H54 (cell line): ENCODE measurements at places on chromosomes 16 and 17.

DNA sequence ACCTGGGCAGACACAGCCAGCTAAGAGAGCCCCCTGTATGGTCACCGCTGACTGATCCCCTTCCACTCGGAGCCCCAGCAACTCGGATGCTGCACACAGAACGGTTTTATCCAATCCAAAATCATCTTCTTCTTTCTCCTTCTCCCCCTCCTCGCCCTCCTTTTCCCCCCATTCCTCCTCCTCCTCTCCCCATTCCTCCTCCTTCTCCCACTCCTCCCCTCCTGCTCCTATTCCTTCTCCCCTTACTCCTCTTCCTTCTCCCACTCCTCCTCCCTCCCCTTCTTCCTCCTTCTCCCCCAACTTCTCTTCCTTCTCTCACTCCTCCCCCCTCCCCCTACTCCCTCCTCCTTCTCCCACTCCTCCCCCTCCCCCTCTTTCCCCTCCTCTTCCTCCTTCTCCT is 30.4 kb upstream of the MEAK7 start:
- DNase-seq: no peak

DNA sequence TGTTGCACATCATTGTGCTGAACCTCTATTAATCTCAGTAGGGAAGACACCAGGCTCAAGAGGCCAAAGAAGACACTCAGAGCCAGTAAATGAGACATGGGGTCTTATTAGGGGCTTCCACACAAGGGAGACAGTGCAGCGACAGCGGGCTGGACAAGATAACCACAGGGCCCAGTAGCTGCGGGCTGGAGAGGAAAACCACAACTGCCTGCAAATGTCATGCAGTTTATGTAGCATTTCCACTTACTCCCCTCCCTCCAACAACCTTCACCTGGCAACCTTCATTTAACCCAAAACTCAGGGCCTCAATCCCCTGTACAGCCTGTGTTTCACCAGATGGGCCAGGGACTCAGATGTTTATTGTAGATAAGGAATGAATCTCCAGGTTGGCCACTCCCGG is 185.6 kb downstream of the UTP18 start:
- DNase-seq: no peak

DNA sequence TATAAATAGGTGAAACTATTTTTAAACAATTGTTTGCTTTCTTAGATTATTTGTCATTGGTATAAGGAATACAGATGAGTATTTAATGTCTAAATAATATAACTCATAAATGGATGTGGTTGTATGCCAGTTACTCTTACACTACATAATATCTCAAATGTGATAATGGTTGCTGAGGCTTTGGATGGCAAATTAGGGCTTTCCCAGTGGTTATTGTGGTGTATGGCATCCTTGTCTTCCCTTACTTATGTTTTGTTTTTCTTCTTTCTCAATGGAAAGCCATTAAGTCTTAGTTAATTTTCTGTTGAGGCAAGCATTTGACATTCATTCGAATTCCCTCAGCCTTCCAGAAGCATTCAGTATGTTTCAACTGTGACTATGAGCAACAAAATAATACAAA is 10.5 kb downstream of the OMG start:
- DNase-seq: no peak

DNA sequence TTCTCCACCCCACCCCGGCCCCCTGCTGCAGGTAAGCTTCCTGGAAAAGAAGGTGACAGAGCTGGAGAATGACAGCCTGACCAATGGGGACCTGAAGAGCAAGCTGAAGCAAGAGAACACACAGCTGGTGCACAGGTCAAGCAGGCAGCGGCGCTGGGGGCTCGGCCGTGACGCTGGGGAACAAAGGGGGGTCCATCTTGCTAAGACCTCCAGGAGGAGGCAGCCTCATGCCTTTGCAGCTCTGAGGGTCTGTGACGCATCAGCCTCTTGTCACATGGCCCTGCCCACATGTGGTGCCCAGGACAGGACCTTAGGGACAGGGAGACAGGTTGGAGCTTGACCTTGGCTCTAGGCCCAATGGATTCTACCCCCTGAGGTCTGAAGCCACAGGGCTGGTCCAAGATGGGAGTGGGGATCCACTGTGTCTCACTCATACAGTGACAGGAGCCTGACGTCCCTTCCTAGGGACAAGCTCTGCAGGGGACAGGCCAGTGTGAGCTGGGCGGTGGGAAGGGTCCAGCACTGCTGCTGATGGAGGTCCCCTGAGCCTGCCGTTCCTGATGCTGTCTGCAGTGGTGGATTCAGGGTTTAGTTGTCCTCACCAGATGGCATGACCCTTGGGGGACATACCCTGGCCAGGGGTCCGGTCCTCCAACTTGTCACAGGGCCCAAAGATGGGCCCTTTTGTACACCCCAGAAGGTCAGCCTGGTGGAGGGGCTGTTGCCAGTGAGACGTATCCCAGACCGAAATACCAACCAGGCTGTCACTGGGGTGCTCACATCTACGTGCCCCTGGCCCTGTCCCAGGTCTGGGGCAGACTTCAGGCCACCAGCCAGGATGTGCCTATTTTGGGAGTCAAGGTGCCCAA is 132.6 kb downstream of the RAB11FIP4 start:
- no peak for DNase-seq

- DNase-seq: no peak
These were observed 75.8 kb downstream of the PITPNC1 start for GRCh38 chr17:67452681-67453554.

- DNase-seq: peak; percentile 62
These were observed 24.5 kb downstream of the RCVRN start for GRCh38 chr17:9880582-9880999.

GRCh38 chr17:42023524-42024349 is 3.8 kb downstream of the NKIRAS2 start:
- DNase-seq: no peak

DNA sequence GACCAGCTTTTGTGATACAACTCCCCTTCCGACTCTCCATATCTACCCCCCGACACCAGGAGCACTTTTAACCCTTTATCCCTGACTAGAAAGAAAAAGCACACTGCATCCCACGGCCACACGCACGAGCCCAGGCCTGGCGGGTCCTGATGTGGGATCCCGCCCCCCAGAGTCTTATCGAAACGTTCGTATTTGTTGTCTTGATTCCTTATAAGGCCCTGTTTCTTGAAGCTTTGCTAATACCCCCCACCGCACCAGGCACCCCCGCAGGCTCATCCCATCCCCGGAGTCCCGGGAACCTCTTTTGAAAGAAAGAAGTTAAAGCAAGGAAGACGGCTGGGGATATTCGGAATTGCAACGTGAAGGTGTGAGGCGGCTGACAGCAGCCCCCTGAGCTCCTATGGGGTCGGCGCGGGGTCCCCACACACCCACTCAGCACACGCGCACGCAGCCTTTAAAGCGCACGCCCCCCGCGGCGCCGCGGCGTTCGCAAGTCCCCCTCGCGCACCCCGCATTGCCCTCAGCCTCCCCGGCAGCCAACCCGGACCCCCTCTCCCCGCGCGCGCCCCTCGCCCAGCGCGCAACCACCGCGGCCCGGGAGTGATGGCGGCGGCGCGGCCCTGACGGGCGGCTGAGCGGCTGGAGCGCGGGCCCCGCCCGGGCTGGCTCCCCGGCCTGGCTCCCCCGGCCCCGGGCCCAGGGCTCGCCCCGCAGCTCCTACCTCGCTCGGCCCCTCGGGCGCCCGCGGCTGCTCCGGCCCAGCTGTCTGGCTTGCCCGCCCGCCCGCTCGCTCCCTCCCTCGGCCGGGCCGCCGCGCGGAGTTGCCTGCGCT is 448 bp downstream of the STAT5B start:
- DNase-seq: no peak

- no peak for DNase-seq
These were observed 212.8 kb upstream of the ELAC2 start for GRCh38 chr17:13230350-13231264.

DNA sequence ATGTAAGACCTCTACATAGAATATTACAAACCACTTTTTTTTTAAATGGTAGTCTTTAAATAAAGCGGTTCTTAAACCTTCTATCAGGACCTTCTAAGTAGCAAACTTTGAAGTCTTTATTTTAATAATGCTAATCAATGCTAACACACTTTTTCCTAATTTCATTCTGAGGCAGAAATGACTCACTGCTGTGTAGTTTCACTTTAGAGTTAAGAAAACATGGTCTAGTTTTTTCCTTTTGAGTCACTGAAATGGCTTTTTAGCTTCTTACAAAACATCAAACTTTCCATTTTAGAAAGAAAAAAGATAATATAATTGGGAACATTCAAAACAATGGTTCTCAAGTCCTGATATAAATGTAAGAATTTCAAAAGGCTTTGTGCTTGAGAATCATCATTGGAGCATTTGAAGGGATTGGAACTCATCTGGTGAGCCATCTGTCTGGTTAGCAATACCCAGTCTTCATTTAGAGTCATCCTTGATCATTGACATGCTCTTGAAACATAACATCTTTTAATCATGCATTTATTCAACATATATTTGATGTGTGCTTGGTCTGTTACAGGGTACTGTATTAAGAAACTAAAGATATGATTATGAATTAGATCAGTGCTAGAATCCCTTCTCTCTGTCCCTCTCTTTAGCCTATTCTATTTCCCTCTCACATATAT is 258.3 kb upstream of the MON1B start:
- DNase-seq: no peak

DNA sequence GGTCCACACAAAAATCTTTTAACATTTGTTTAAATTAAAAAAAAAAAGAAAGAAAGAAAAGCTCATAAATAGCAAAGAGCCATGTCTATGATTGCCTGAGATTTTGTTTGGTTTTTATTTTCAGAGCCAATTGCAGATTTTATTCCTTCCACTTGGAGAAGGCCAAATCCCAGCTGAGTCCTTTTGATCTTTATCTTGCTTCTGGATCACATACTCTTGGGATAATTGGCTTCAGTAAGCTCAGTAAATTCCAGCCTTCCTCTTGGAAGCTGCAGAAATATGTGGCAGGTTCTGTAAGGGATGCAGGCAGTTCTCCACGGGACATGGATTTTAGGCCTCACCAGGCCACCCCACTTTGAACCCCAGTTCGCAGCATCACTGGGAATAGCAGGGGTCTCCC is 63.3 kb upstream of the TMC5 start:
- no peak for DNase-seq

DNA sequence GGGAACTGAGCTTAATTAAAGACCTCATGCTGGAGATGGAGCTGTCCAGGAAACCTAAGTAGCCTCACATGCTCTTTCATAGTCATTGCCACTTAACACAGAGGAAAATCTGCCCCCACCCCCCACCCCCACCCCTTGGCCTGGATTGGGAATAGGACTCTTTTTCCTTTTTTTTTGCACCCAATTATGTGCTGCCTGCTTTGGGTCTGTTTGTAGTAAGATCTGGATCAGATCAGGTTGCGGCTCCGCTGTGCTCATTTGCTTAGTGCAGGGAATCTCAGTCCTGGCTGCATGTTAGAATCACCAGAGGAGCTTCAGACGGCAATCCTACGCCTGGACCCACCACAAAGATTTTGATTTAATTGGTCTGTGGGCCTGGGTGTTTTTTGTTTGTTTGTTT is 219.0 kb downstream of the UTP18 start:
- no peak for DNase-seq

- DNase-seq: no peak
These were observed 2.8 kb downstream of the CCL4 start for GRCh38 chr17:36106493-36106835.

- DNase-seq: no peak
These were observed 390.7 kb downstream of the GRIN2A start for GRCh38 chr16:9791556-9791955.

DNA sequence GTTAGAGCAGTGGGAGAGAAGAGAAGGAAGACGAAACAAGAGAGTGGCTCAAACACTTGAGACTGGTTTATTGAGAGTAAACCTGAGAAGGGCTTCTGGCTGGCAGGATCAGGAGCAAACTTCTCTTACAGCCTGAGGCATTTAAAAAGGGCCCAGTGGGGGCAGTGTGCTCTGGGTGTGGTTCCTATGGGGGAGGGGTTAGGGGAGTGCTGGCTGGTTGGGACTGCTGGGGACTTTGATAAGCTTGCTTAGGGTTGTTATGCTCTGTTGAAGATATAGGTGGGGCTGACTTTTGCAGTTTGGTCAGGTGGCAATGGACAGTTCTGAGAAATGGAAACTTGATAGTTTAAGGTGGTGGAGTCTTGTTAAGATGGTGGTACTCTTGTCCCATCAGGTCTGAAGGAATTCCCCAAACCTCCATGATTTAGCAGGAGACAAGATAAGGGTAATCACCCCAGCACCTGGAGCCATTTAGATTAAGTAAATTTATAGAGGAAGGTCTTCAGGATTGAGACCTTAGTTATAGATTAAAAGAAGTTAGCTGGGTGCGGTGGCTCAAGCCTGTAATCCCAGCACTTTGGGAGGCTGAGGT is 79.3 kb downstream of the EMP2 start:
- DNase-seq: no peak

GRCh38 chr16:85469929-85470590 is 143.1 kb upstream of the GSE1 start:
- DNase-seq: no peak

GRCh38 chr17:81489012-81489997 is 23.3 kb downstream of the ACTG1 start:
- no peak for DNase-seq

GRCh38 chr16:70298988-70299938 is at the start of gene DDX19B:
DDX19B (plus strand) TSS chr16:70299186; CDS start chr16:70299298, 112 bp downstream.
- peak; percentile 75 for DNase-seq

DNA sequence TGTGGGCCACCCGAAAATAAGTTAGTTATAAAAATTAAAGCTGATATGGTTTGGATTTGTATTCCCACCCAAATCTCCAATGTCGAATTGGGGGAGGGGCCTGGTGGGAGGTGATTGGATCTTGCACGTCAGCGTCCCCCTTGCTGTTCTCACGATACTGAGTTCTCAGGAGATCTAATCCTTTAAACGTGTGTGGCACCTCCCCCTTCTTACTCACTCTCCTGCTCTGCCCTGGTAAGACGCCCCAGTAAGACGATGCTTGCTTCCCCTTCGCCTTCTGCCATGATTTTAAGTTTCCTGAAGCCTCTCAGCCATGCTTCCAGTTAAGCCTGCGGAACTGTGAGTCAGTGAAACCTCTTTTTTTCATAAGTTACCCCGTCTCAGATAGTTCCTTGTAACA is 35.4 kb downstream of the SYCE1L start:
- peak; percentile 34 for DNase-seq

GRCh38 chr17:79072544-79072943 is 2.1 kb upstream of the ENGASE start:
- DNase-seq: no peak

- DNase-seq: no peak
These were observed 1275.1 kb upstream of the CDH8 start for GRCh38 chr16:63311313-63311712.
